ENCODE measurements at places on chromosomes 6 and 20. TPM values are rescaled to one million over a fixed set of nuclear protein-coding genes. Genes with fewer than 3 reads are reported as not detected.

DNA sequence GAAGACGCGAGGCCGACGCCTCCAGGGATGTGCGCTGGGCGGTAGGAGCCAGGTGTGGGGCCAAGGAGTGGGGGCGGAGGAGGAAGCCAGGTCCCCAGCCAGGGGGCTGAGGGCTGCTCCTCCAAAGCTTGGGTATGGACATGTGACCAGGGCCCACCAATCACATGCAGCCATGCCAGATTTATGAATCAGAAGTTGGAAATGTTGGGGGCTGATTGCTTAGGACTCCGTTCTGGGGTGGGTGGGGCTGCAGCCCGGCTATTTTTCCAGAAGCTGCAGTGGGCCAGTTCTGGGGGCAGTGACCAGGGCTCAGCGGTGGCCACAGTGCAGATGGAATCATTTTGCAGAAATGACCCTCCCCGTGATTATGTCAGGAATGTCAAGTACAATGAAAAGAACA is 96.0 kb downstream of the CEBPB start:
- H3K4me1 ChIP-seq: no peaks in the 10 kb centered on the region
- no peaks in the 10 kb centered on the region for H3K36me3 ChIP-seq
- H3K27ac ChIP-seq: peak overlapping the region; percentile 44
- no peak overlapping the region for H3K4me3 ChIP-seq
- no peak for DNase-seq
- H3K27me3 ChIP-seq: no peaks in the 10 kb centered on the region

- H3K27ac ChIP-seq: no peak overlapping the region
- no peaks in the 10 kb centered on the region for H3K36me3 ChIP-seq
- H3K27me3 ChIP-seq: no peaks in the 10 kb centered on the region
- no peaks in the 10 kb centered on the region for H3K4me1 ChIP-seq
- no peak overlapping the region for H3K4me3 ChIP-seq
Measured at GRCh38 chr6:51277474-51277873, 458.8 kb downstream of the TFAP2B start.

GRCh38 chr20:62437496-62437895 is 10.2 kb upstream of the RBBP8NL start:
- H3K27ac ChIP-seq: no peak overlapping the region
- H3K4me3 ChIP-seq: no peak overlapping the region
- no peak for DNase-seq
- H3K36me3 ChIP-seq: no peaks in the 10 kb centered on the region

GRCh38 chr20:46359233-46359751 is 47.1 kb downstream of the ELMO2 start:
- H3K36me3 ChIP-seq: peaks cover 39% of the 10 kb centered on the region
- H3K27me3 ChIP-seq: no peaks in the 10 kb centered on the region
- no peak for DNase-seq
- peaks cover 18% of the 10 kb centered on the region for H3K4me1 ChIP-seq

GRCh38 chr6:31587791-31588777 is 2.0 kb downstream of the LST1 start:
- peaks cover 10% of the 10 kb centered on the region for H3K27me3 ChIP-seq
- no peak for DNase-seq
- no peaks in the 10 kb centered on the region for H3K36me3 ChIP-seq
- H3K4me3 ChIP-seq: no peak overlapping the region
- no peak overlapping the region for H3K27ac ChIP-seq
- no peaks in the 10 kb centered on the region for H3K4me1 ChIP-seq

DNA sequence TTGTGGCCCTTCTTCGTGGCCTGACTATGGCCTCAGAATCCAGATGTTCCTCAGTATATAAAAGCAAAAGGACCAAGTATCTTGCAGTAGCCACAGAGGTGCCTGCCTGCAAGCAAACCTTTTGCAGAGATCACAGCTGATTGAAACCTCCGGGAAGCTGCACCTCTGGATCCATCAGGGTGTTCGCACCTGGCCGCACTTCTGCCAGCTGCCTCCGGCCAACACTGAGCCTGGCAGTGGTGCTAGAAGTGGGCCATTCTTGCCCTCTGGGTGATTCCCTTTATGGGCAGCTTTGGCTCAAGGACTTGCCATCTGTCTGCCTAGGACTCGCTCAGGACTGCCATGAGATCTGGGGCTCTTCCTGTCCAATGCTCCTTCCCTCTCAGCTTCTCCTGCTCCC is 214.6 kb upstream of the ECI2 start:
- peaks cover 12% of the 10 kb centered on the region for H3K27me3 ChIP-seq
- peaks cover 3% of the 10 kb centered on the region for H3K4me1 ChIP-seq
- DNase-seq: no peak

The BHLHE23 gene
- polyA plus RNA-seq: not detected

Data from large intestine (tissue), 12 donors.